ENCODE measurements at places on chromosomes 6 and 20.
A peak's percentile ranks its signal among the peaks of the same experiment; 100 is the strongest.

- DNase-seq = peak; percentile 18
These were observed 44.4 kb downstream of the DSTN start for GRCh38 chr20:17614176-17614811.

DNA sequence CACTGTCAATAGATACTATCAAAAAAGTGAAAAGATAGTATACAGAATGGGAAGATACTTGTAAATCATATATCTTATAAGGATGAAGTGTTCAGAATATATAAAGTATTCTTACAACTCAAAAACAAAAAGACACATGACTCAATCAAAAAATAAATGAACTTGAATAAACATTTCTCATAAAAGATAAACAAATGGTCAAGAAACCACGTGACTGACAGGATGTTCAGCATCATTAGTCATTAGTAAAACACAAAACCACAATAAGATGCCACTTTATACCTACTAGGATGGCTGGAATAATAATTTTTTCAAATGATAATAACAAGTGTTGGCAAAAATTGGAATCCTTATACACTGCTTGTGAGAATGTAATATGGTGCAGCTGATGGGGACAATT lies 729.1 kb upstream of the HS3ST5 start:
- DNase-seq = no peak

- no peak for DNase-seq
These were observed 42.6 kb upstream of the PXDC1 start for GRCh38 chr6:3794092-3794491.

DNA sequence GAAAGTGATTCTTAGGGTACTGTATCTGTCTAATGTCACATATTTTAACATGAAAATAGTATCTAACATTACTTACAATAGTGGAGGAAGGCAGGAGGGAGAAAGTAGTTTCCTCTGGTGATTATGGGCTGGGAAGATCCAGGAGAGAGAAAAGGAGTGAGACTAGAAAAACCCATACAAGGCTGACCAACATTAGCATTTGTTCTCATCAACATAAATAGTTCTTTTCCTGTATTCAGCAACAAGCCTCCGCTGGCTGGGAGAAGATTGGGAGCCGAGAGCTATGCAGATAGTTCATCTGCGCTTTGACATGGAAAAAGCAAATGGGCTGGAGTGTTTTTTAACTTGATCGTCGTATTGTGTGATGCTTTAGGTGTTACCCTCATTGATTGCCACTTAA lies 239.4 kb downstream of the PHACTR1 start:
- no peak for DNase-seq

- DNase-seq = no peak
These were observed 59.9 kb downstream of the REV3L start for GRCh38 chr6:111423055-111423633.

GRCh38 chr20:22404419-22405170 lies 179.8 kb downstream of the FOXA2 start:
- DNase-seq = no peak
